Activated T-helper 1 cell treated with anti-CD3 and anti-CD28 coated beads, Interleukin-12 subunit alpha, Interleukin-12 subunit beta, Interleukin-2, Interleukin-4 antibody, amounts not matched to agents 30 ng/mL and 10 ng/mL and 1 ng/mL, durations not matched to agents 14 hours and 24 hours and 36 hours (primary cell): ENCODE measurements at places on chromosomes 1 and 21.

GRCh38 chr1:25243907-25244306 is 3.3 kb downstream of the RSRP1 start:
- DNase-seq = no peak
- H3K4me3 ChIP-seq = peak overlapping the region; percentile 61
- peaks cover 54% of the 10 kb centered on the region for H3K36me3 ChIP-seq
- H3K4me1 ChIP-seq = peaks cover 76% of the 10 kb centered on the region
- H3K27ac ChIP-seq = no peak overlapping the region
- no peaks in the 10 kb centered on the region for H3K27me3 ChIP-seq

- peak overlapping the region; percentile 73 for H3K27ac ChIP-seq
- peaks cover 3% of the 10 kb centered on the region for H3K36me3 ChIP-seq
- H3K27me3 ChIP-seq = no peaks in the 10 kb centered on the region
- peak overlapping the region; percentile 3 for H3K4me3 ChIP-seq
- peaks cover 28% of the 10 kb centered on the region for H3K4me1 ChIP-seq
These were observed 15.6 kb upstream of the THEM4 start for GRCh38 chr1:151924691-151925587.

DNA sequence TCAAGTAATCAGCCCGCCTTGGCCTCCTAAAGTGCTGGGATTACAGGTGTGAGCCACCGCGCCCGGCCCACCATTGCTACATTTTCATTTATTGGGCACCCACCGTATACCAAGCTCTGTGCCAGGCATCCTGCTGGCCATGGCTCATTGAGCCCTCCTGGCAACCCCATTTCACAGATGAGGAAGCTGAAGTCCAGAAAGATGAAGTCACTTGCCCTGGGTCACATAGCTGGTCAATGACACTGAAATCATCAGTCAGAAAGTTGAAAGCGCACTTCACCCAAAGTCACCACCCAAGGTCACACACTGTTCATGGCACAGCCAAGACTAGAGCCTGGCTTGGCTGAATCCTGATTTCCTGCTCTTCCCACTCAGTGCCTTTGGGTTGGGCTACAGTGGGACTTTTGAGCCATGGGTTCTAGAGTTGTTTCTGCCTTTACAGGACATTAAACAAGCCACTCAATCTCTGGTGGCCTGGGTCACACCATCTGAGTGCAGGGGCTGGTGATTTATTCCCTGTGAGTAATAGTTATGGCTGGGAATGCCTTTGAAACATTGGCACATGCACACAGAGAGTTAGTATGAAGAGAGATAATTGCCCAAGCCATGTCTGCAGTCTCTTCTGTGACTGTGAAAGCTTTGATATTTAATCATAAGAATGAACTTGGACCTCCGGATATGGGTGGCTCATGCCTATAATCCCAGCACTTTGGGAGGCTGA is 16.0 kb upstream of the ARHGEF10L start:
- H3K4me3 ChIP-seq = no peak overlapping the region
- H3K27ac ChIP-seq = no peak overlapping the region
- no peaks in the 10 kb centered on the region for H3K36me3 ChIP-seq

DNA sequence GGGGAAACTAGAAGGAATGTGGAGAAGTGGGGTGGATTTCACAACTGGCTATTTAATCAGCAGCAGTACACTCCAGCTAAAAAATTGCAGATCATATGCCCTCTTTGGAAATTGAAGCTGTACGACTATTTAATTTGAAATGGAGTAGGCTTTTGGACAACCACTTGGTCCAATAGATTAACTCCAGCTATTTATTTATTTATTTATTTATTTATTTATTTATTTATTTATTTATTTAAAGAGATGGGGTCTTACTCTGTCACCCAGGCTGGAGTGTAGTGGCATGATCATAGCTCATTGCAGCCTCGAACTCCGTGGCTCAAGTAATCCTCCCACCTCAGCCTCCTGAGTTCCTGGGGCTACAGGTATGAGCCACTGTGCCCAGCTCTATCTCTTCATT is 312.3 kb downstream of the KCNH1 start:
- no peaks in the 10 kb centered on the region for H3K4me1 ChIP-seq
- no peak overlapping the region for H3K4me3 ChIP-seq
- no peaks in the 10 kb centered on the region for H3K27me3 ChIP-seq

DNA sequence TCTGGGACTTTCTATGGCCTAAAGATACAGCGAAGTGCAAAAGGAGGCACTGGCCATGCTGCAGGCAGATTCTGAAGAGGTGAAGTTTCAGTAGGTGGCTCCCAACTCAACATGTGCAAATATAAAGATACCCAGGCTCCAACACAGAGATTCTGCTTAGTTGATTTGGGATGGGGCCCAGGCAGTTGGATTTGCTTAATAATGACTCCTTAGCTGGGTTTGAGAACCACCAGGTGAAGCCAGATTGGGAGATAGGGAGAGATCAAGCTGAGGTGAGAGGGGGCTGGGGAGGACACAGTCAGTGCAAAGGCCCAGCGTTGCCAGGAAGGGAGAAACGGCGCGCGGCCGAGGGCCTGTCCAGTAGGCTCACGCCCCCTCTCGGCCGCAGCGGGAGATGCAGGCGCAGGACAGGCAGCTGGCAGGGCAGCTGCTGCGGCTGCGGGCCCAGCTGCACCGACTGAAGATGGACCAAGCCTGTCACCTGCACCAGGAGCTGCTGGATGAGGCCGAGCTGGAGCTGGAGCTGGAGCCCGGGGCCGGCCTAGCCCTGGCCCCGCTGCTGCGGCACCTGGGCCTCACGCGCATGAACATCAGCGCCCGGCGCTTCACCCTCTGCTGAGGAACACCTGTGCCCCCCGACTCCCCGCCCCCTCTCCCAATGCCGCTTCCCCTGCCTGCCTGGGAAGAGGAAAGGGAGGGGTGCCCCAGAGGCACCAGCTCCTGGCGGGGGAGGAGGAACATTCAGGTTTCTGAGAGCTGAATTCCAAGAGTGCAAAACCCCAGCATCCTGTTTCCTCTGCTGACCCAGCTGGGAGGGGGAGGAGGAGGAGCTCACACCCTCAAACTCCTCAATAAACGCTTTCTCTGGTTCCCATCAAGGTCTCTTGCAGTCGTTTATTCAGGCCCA is 1.2 kb downstream of the FAM167B start:
- peak overlapping the region; percentile 95 for H3K27ac ChIP-seq
- DNase-seq = peak; percentile 73
- peaks cover 51% of the 10 kb centered on the region for H3K4me1 ChIP-seq
- peaks cover 14% of the 10 kb centered on the region for H3K36me3 ChIP-seq
- peak overlapping the region; percentile 46 for H3K4me3 ChIP-seq
